ENCODE measurements at places on chromosomes 11 and 22.

DNA sequence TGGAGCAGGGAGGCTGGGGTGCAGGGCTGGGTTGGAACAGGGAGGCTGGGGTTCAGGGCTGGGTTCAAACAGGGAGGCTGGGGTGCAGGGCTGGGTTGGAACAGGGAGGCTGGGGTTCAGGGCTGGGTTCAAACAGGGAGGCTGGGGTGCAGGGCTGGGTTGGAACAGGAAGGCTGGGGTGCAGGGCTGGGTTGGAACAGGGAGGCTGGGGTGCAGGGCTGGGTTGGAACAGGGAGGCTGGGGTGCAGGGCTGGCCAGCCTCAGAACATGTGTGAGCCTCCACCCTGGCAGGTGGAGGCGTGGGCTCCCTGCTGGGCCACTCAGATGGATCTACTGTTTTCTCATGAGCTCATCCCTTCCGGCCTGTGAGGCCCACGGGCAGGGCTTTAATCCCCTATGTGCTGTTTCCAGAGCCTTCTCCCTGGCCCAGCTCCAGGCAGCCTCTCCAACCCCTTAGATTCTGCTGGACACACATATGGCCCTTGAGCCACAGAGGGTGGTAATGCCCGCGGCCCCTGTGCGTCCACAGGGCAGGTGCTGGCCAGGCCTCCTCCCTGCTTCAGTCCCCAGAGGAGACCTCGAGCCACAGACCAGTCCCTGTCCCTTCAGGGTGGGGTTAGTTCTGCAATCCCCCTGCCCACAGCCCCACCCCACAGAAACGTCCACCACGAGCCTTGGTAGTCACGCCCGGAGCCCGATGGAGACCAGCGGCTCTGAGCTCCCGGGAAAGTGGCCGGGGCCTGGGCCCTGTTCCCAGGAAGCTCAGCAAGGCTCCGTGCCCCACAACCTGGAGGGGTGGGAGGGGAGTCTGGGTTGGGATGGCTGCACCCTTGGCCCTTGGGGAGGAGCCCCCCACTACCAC, 197.9 kb downstream of the BRD1 start:
- DNase-seq, result no peak

GRCh38 chr22:36177160-36177559, 16.6 kb upstream of the APOL3 start:
- DNase-seq, result no peak

GRCh38 chr11:7643314-7643713, 30.0 kb downstream of the CYB5R2 start:
- DNase-seq, result no peak

DNA sequence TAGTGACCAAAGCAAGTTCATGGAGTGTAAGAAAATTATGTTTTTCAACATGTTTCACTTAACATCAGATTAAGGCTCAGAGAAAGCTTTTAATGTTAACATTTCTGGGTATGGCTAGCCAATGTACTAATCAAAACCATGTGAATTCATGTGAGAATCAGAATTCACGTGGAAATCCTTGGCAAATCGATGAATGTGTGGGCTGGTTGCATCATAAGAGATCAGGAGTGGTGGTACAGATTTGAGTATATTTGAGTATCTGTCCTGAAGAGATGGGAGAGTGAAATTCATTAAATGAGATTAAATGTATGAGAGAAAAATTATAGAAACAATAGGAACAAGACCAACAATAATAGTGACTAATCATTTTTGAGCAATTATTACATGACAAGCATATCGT, 638.6 kb upstream of the ANO5 start:
- DNase-seq, result no peak

DNA sequence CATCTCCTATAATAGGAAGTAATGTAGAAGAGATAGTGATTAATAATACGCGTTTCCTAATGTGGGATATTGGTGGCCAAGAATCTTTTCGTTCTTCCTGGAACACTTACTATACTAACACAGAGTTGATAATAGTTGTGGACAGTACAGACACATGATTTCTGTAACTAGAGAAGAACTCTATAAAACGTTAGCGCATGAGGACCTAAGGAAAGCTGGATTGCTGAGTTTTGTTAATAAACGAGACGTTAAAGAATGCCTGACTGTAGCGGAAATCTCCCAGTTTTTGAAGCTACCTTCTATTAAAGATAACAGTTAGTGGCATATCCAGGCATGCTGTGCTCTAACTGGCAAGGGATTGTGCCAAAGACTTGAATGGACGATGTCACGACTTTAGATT, 83.3 kb downstream of the GGT1 start:
- DNase-seq, result no peak

- no peak for DNase-seq
Observed at GRCh38 chr11:18720091-18720807, 5.7 kb downstream of the IGSF22 start.

DNA sequence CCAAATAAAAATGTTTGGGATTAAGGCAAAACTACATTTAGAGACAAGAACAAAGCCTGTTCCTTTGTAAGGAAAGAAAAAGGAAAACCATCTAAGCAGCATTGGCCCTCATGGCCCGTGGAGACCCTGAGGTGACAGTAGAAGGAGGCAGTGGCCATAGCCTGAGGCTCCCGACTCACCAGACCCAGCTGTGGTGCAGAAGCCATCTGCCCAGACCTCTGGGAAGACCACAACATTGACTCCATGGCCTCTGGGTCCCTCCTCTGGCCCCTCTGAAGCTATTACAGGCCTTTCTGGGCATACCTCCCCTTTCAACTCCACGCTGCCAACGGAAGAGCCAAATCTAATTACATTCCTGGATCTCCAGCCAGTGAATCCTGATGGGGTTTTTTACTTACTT, 6.4 kb downstream of the PRAME start:
- no peak for DNase-seq

- no peak for DNase-seq
Observed at GRCh38 chr11:25566298-25567200, 765.4 kb upstream of the ANO3 start.

- no peak for DNase-seq
Observed at GRCh38 chr11:35735903-35736302, 73.3 kb downstream of the TRIM44 start.

DNA sequence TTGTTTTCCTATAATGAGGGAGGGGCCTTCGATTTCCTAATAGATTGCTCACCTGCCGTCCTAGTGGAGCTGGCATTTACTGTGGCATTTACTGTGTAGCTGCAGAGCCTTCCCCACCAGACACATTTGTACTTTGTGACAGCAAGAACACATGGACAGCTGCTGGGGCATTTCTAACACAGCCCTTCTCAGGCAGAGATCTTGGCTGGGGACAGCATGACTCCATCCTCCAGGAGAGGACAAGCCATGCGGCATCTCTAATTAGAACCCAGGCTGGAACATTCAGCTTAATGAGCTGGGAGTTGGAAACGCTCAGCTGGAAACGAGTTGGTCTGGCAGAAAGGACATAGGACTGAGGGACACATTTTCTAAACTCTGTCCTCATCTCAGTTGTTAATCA, 887.5 kb downstream of the NTM start:
- DNase-seq, result no peak

GRCh38 chr11:118877487-118878162, 6.1 kb upstream of the CXCR5 start:
- DNase-seq, result no peak

DNA sequence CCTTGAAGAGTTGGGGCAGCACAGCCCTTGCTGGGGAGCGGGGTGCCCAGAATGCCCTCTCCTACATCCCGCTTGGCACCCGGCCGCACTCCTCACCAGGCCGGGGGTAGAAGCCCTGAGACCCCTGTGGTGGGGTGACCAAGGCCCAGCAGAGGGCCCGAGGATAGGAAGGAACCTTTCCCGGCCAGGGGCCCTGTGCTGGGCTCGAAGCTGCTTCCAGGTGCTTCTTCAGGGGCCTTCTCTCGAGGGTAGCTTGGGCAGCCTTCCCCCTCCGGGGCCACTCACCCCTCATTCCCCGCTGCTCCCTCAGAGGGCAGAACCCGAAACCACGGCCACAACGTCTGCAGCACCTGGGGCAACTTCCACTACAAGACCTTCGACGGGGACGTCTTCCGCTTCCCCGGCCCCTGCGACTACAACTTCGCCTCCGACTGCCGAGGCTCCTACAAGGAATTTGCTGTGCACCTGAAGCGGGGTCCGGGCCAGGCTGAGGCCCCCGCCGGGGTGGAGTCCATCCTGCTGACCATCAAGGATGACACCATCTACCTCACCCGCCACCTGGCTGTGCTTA, 752 bp downstream of the MUC2 start:
- no peak for DNase-seq

- DNase-seq, result no peak
Observed at GRCh38 chr22:45738206-45738605, 66.6 kb downstream of the ATXN10 start.

DNA sequence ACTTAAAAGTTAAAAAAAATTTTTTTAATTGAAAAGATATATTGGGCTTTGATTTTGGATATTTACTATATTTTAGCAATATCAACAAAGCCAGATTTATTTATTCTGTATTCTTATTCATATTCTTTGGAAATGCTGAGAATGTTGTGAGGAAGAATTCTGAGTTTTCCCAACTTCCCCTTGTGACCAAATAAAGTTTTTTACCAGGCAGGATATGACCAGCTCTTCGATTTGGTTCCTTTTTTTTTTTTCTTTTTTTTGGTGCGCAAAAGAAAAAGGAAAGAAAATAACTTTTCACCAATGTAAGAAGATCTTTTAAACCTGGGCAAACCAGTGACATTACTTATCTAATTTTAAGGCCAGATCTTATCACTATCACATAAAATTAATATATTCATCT, 12.9 kb downstream of the TCP11L1 start:
- no peak for DNase-seq

DNA sequence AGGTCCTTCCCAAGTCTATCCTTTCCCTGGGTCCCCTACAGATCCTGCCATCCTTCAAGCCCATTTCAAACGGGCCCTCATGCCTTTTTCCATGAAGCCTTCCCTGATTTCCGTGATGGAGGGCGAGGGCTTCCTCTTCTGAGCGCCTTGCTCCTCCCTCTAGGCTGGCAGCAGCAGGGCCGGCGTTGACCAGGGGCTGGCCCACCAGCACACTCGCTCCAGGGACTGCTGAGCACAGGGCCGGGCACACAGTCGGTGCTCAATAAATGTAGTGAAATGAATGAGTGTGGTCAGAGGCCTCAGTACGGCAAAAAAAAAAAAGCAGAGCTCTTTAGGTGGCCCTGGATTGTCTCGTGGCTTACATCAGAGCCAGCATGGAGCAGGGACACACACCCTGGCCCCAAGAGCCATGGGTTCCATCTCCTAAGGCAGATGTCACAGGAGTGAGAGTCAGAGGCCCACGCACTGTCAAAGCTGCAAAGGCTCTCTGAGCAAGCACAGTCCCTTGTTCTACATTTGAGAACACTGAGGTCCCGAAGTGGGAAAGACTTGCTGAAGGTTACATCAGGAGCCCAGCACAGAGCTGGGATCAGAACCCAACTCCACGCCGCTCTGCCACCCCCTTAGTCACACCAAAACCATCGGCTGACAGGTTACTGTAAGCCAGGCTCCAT, 3.1 kb downstream of the IL2RB start:
- no peak for DNase-seq

GRCh38 chr11:116199182-116199581, 573.6 kb downstream of the BUD13 start:
- DNase-seq, result no peak

GRCh38 chr22:39556970-39557841, 13.3 kb upstream of the CACNA1I start:
- peak; percentile 55 for DNase-seq

GRCh38 chr11:65781962-65782815, 1.4 kb upstream of the AP5B1 start:
- no peak for DNase-seq

DNA sequence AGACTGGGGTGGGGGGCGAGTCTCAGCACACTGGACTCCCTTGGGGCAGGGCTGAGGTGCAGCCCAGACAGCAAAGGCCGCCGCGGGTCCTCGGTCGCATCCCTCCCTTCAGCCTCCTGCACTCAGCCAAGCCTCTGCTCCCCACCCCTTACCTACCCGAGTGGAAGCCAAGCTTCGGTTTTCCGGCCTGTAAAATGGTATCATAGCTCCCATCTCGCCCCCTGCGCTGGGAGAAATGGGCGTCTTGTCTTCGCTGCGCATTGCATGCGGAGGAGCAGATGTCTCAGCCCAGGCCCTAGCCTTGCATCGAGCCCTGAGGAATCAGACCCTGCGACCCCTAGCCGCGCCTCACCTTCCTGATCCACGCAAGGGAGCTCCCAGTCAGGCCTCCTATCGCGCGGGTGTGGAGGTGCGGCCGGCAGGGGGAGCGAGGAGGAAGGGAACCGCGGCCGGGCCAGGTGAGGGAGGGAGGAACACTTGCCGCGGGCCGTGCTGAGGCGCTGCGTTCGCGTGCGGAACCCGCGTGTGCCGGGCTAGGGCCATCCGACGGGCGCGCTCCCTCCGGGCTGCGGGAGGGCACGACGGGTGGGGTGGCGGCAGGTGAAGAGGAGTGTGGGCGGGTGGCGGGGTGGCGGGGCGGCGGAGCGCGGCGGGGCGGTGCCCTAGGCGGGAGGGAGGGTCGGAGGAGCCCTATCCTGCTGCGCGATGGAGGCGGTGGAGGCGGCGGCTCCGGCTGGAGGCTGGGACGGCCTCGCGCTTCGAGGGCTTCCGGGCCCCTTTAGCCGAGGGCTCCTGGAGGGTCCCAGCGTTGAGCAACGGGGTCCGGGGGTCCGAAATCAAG, 4.1 kb upstream of the TBX1 start:
- peak; percentile 47 for DNase-seq

DNA sequence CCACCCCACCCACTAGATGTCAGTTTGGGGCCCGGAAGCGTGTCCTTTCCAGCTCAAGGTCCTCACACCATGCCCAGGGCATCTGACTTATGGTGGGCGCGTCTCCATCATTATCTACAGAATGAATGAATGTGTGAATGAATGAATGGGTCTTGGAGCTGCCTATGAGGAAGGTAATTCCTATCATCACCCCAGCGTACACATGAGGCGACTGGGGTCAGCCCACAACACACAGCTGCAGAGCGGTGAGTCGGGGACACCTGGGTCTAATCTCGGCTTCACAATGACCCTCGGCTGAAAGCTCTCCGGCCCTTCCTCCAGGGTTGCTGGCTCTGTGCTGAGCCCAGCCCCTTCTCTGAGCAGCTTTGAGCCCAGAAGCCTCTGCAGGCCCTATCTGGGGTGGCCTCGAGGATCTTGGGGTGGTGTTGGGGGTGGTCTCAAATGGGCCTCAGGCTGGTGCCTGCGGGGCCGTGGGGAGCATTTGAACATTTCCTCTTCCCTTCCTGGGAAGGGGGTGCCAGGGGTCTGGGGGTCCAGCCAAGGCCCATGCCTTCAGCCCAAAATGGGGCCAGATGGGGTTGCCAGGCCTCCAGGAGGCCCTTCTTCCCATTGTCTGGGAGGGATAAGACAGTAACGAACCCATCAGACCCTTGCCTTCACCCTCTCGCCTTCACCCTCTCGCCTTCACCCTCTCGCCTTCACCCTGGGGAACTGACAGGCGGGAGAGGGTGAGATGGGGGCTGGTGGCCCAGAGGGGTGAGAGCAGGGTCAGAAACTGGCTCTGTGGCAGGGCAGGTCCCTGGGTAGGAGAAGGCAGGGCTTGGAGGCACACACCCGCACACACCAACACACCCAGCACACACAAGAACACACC, 82.4 kb downstream of the MYEOV start:
- no peak for DNase-seq

- no peak for DNase-seq
Observed at GRCh38 chr22:49691256-49691655, 136.4 kb downstream of the BRD1 start.

- no peak for DNase-seq
Observed at GRCh38 chr22:41845380-41846267, 12.7 kb downstream of the SREBF2 start.

Measured in stimulated activated CD4-positive, alpha-beta T cell treated with anti-CD3 and anti-CD28 coated beads, Interleukin-2, amount 100 ng/mL, for 4 hours (primary cell).